ENCODE measurements at places on chromosomes 3 and 15. TPM values are rescaled to one million over a fixed set of nuclear protein-coding genes. Genes with fewer than 3 reads are reported as not detected.

The CYP8B1 gene
- 0.02 TPM for polyA plus RNA-seq

The NMNAT3 gene
- polyA plus RNA-seq = 12.3 TPM

The C3orf85 gene
- not detected for polyA plus RNA-seq

The LRRC49 gene
- polyA plus RNA-seq = 44.7 TPM

The NME9 gene
- polyA plus RNA-seq = 0.09 TPM

DNA sequence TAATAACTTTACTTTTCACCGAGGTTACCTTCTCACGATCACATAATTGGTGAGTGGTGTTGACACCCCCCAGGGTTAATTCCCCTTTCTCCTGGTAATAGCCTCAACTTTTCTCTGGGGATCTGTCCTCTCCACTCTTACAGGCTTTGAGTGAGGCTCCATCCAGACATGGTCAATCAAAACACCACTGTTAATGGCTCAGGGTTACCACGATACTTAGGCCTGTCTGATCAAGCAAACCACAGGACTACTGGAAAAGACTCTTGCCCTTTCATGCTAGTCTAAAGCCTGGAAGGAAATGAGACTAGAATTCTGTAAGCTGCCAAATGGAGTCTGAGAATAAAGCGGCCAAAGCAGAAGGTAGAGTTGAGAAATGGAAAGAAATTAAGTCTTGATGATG is 56.5 kb upstream of the STT3B start:
- DNase-seq = no peak

DNA sequence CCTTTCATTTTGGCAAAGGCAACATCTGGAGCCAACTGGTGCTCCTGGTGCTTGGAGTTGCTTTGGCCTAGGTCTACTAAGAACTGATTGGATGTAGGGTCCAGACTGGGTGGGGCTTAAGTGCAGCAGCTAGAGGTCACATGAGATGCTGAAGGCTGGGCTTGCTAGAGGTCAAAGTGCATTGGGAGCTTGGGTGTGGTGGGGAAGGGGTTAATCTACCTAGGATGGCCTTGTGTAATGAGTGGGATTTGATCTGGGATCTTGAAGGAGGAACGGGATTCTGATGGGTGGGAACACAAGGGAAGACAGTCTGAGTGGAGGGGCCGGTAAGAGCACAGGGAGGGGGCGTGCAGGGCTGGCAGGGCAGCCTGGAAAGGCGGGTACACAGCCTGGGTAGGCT is 125.5 kb downstream of the RAB11A start:
- no peak for DNase-seq

DNA sequence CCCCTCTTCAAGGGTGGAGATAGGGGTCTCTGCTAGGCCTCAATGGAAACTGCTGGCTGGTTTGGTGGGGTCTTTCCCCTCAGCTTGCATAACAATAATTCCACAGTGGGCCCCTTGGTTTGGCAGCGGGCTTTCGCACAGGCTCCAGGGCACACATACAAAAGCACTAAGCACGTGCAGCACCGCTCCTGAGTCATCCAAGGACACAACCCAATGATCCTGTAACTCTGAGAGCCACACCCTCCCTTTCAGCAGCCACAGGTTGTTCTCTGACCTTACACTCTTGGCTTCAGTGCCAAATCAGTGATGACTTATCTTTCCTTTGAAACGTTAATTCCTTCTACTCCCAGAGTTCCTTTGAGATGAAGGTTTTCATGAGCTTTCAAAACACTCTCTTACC is 41.7 kb downstream of the DAPK2 start:
- DNase-seq = no peak

DNA sequence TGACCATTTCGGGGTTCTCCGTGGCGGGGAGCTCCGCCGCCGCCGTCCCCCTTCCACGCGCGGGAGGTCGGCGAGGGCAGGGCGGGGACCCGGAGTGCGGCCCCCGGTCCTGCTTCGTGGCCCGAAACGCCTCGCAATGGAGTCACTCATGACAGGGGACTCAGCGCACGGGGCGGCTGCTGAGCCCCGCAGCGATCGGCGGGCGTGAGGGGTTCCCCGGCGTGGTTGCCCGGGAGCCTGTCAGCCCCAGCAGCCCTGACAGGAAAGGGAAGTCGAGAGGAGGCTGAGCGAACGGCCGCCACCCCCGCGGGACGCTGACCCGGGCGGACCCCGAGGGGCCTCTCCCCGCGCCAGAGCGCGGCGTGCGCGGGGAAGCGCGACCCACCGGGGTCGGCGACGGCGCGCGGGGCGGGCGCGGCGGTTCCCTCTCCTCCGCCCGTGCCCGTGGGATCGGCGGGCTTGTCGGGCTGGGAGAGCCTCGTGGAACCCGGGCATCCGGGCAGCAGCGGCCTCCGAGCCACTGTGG is 564 bp upstream of the PIGZ start:
- DNase-seq = no peak

- DNase-seq = no peak
Measured at GRCh38 chr3:117450026-117450425, 740.4 kb downstream of the TUSC7 start.

- DNase-seq = no peak
Measured at GRCh38 chr3:148990236-148990635, 1.1 kb upstream of the GYG1 start.

DNA sequence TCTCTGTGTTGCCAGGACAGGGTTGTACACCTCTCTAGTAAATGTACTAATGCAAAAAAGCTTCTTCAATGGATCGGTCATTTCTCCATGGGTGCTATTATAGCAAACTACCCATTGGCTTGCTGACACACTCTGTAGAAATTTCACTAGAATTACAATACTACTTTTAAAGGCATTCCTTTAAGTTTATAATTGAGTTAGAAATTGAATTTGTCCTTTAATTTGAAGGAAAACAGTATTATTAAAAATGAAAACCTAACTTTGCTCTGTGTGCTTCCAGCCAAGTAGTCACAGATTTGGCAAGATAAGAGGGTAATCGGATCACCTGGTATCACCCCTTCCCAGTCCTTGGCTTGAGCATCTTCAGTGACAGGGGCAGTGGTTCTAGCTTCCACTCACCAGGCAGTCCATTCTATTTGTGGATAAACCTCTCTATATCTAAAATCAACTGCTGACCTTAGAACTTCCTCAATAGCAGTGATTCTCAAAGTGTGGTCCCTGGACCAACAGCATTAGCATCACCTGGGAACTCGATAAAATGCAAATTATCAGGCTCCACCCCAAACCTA is 93.2 kb downstream of the GHSR start:
- no peak for DNase-seq

Data from right cardiac atrium (tissue), 5 donors.